Neural progenitor cell (in vitro differentiated cells): ENCODE measurements at places on chromosomes 6 and 20.
A peak's percentile ranks its signal among the peaks of the same experiment; 100 is the strongest.

DNA sequence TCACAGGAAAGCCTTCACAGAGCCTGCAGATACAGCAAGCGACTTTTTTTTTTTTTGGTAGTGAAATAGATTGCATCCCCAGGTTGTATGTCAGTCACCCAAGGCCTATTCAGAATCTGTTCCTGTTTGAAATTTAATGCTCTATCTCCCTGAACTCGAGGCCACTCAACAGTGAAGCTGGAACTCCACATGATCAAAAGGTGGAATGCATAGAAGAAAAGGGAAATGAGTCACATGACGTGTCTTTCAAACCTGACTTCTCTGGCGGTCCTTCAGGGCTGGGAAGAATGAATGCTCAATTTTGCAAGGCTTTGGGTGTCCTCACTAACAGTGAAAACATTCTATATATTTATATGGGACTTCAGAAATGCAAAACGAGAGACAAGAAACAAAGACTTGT, 88.4 kb upstream of the B3GAT2 start:
- no peak for DNase-seq

DNA sequence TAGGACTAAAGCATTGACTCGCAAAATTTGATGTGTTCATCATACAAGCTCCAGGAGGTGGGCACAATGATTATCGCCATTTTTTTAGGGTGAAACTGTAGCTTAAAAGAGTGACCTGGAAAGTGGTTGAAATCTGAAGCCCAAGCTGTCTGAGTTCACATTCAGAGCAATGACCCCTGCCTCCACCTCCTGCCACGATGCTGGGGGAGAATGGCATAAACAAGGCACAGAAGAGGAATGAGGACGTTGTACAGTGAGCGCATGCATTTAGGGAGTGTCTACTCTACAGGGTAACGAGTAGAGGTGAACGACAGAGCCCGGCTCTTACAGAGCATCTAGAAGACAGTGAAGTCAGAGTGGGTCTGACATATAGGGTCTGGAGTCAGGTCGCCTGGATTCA, 37.2 kb downstream of the CNKSR3 start:
- DNase-seq: no peak

GRCh38 chr6:12479881-12480280, 189.7 kb downstream of the EDN1 start:
- DNase-seq: no peak

DNA sequence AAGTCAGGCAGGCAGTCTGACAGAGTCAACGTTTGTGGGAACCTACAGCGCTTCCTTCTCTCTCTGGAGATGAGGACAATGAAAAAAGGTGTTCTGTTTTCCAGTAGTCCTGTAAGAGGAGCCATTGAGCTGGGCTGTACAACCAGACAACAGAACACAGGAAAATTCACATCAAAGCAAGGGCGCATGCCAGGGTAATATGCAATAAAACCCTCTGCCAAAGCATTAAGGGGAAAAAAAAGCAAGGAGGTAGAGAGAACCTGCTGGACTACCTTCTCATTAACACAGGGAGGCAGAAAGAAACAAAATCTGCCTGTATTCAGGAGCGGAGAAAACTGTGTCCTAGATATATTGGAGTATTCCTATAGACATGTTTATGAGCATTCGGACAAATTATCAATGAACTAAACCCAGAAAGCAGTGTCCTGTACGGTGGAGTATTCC, 1.3 kb downstream of the RNF24 start:
- DNase-seq: peak; percentile 55

DNA sequence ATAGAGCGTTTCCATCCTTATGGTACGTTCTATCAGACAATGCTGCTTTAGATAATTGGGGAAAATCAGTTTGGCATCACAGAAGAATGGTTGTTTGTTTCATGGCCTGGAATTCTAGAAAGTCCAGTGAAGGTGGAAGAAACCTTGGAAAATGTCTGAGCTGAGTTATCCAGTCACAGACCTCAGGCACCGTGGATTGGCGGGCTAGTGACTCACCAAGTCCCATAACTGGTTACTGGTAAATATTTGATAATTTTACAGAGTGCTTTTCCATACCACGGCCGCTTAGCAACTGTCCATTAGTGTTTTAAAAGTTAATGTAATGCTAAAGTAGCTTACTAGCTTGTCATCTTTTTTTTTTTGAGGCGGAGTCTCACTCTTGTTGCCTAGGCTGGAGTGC, 99.4 kb downstream of the SLC35B3 start:
- no peak for DNase-seq

GRCh38 chr6:100706491-100706890, 174.6 kb downstream of the ASCC3 start:
- DNase-seq: no peak

- no peak for DNase-seq
These were observed 51.6 kb downstream of the EYA2 start for GRCh38 chr20:46946181-46946624.

- DNase-seq: no peak
These were observed 9.6 kb downstream of the DLGAP4 start for GRCh38 chr20:36315545-36316351.

- peak; percentile 80 for DNase-seq
These were observed 19.9 kb downstream of the COL9A1 start for GRCh38 chr6:70282919-70283461.

GRCh38 chr6:85672623-85673022, 29.9 kb upstream of the SYNCRIP start:
- no peak for DNase-seq

DNA sequence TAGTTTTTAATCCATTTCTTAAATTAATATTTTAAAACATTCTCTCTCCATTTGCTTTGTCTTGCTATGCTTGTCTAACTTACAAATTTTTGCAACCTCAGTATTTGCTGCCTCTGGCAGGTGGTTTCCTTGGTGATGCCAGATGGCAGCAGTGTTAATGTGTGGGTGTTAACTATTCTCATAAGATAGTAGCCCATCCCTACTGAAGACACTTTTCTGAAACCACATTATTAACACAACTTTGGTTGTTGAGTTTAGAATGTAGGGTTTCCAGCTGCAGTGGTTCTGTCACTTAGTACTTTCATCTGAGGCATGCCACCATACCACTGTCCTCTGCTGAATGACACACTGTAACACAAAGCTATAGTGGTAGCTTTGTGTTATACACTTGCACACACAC, 75.1 kb downstream of the MYO6 start:
- DNase-seq: no peak

DNA sequence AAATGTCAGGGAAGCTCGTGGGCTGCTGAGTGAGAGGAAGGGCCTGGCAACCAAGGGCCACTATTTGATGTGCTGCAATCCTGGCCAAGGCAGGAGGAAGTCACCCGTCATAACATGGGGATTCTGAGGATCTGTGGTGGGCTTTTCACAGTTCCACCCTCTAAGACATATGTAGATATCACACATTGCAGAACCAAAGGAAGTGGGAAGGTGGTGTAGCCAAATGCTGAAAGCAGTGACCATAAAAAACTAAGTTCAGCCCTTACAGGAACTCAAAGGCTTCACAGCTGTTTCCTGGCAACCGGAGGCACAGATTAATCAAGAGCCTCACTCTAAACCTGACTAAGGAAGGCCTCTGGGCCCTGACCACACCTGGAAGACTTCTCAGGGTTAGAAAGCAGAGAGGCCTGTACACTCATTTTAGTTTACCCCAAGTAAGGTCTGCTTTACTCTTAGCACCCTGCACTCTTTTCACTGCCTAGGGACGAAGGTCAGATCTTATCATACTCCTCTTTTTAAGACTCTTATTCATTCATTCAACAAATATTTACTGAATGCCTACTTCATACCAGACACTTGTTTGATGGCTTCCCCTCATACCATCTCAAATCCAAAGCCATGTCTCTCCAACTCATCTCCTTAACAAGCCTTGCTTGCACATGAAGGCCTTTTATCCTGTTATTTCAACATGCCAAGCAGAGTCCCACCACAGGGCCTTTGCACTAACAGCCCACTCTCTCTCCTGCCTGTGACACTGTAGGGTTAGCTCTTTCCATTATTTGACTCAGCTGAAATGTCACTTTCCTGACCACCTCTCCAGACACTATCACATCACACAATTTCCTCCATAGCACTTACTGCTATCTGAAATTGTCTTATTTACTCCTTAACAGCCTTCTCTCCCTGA, 2.6 kb downstream of the UBE2V1 start:
- no peak for DNase-seq

DNA sequence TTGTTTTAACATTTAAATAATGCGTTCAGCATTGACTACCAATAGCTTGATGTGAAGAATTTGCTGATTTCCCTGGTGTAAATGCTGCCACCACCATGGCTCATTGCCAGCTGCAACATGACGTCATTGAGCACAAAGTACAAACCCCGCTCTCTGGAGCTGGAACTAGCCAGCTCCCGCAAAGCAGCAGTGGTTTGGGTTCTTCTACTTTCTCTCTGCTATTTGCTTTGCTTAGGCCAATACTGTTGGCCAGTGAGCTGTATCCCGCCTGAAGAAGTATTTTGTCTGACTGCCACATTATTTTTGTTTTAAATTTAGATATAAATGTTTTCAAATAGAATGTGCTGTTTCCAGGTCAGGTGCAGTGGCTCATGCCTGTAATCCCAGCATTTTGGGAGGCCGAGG, 47.4 kb upstream of the KIF13A start:
- DNase-seq: no peak

- DNase-seq: no peak
These were observed 10.9 kb downstream of the IL20RA start for GRCh38 chr6:137033828-137034227.

DNA sequence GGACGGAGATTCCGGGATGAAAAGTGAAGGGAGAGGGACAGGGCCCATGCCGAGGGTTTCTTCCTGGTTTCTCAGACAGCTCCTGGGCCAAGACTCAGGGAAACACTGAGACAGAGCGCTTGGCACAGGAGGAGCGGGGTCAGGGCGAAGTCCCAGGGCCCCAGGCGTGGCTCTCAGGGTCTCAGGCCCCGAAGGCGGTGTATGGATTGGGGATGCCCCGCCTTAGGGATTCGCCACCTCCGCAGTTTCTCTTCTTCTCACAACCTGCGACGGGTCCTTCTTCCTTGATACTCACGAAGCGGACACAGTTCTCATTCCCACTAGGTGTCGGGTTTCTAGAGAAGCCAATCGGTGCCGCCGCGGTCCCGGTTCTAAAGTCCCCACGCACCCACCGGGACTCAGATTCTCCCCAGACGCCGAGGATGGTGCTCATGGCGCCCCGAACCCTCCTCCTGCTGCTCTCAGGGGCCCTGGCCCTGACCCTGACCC, 55.0 kb upstream of the HLA-A start:
- peak; percentile 34 for DNase-seq

DNA sequence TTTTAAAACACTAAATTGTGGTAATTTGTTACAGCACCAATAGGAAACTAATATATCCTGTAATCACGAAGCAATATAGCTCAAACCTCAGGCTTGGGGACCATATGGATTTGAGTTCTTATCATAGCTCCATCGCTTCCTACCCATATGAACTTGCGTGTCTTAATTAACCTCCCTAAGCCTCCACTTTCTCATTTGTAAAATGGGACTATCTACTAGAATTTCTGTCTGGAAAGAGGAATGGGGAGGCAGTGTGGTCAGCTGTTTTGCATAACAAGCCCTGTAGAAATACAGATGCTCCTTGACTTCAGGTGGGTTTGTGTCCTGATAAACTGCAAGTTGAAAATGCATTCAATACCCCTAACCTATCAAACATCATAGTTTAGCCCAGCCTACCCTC, 17.1 kb downstream of the HLA-DOB start:
- DNase-seq: no peak

DNA sequence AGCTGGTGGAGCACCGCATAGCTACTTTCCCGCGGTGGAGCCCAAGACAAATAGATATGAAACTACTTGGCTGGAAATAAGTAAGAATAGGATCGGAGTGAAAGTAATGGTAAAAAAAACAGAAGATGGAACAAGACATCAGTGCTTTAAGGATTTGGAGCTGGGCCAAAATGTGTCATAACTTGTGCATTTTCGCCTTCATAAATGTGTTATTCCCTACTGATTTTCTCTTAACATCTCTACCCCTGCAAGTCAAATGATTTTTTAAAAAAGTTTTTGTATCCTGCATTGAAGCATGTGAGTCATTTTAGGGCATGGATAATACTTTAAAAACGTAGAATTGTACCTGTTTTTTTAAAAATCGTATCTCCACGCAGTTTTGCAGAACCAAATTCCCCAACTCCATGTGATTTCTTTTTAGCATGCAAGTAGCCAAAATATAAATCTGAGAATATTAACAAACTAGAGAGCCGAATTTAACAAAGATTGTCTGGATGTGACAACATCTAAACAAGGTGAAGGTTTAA, 882 bp upstream of the FAM184A start:
- DNase-seq: no peak

DNA sequence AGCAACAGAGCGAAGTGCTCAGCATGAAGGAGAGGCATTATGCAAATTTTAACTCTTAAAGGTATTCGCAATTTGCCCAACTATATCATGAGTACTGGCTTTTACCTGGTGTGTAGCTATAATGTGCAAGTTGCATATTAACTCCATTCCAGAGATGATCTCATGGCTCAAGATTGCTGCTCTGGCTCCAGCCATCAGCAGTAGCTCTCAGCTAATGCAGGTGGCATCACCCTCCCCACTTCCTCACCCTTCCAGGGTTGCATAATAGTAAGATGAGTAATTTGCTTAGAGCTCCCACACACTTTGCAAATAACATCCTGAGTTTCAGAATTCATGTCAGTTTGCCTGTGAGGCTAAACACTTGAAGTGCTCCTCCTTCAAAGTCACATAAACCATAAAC, 15.9 kb upstream of the PCSK2 start:
- DNase-seq: no peak

GRCh38 chr20:50679753-50680104, 11.6 kb downstream of the RIPOR3 start:
- no peak for DNase-seq

- no peak for DNase-seq
These were observed 105.3 kb upstream of the KCNG1 start for GRCh38 chr20:51128198-51128597.

DNA sequence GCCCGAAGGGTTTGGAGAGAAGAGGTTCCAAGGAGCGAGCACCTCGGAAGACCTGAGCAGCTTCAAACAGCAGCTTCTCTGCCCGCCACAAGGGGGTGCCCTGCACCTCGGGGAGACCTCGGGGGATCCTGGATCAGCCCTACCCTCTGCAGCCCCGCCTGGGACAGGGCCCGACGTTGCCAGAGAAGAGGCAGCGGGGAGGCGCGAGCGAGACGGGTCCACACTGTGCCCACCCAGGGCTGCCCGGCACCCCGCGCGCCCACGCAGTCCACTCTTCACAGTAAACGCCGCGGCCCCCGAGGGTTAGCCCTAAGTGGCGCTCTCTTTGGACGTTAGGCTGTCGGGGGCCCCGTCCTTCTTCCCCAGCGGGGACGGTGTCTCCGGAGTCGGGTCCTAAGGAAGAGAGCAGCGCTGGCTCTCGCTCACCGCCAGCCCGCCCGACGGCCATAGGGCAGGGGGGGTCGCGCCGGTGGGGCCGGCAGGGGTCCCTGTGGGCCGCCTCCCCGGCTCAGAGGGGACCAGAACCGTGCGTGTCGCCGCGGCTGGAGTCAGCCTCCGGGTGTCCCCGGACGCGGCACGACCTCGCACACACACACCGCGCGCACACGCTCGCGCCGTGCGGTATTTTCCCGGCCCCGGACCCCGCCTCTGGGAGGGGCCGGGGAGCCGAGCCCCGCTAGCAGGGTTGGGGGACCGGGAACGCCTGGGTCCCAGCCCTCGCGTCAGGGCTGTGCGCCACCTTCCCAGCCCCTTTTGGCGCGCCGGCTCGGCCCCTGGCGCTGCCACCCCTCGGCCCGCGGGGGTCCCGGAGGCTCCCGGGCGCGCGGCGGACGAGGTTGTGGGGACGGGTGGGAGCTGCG, 929 bp downstream of the CDH22 start:
- DNase-seq: peak; percentile 88

- peak; percentile 52 for DNase-seq
These were observed 681.0 kb upstream of the GJE1 start for GRCh38 chr6:141451511-141452353.

- peak; percentile 82 for DNase-seq
These were observed 1.0 kb upstream of the VSTM2L start for GRCh38 chr20:37901654-37902503.
